ENCODE measurements at places on chromosomes 11 and 22.

DNA sequence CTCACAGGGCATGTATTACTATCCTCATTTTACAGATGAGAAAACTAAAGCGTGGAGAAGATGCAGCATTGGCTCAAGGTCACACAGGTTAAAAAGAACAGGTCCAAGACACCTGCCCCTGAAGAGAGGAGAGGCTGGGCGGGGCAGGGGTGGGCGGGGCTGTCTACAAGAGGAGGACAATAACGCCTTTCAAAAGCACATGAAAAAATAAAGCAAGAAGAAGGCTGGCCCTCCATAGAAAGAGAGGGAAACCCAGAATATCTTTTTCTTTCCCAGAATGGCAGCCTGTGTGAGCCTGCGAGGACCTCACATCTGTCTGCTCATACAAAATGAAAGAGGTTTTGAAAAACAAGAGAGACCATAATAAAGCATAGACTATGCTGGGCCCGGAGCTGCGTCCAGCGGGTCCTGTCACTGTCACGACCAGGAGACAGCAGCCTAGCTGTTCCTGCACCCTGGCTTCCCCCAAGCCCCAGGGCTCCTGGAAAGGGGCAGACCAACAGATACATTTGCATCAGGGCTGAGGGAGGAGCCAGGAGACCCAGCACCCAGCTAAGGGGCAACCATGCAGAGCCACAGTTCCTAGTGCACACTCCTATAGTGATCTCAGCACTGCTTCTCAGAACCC lies 61.6 kb downstream of the DSCAML1 start:
- H3K27me3 ChIP-seq: no peaks in the 10 kb centered on the region
- H3K27ac ChIP-seq: no peak overlapping the region
- no peak overlapping the region for H3K4me3 ChIP-seq
- H3K4me1 ChIP-seq: no peaks in the 10 kb centered on the region
- no peak for DNase-seq
- no peaks in the 10 kb centered on the region for H3K36me3 ChIP-seq

- no peaks in the 10 kb centered on the region for H3K27me3 ChIP-seq
- peaks cover 3% of the 10 kb centered on the region for H3K36me3 ChIP-seq
- H3K4me1 ChIP-seq: no peaks in the 10 kb centered on the region
- DNase-seq: peak; percentile 9
- no peak overlapping the region for H3K4me3 ChIP-seq
Measured at GRCh38 chr22:28297504-28297903, 378.4 kb upstream of the PITPNB start.

DNA sequence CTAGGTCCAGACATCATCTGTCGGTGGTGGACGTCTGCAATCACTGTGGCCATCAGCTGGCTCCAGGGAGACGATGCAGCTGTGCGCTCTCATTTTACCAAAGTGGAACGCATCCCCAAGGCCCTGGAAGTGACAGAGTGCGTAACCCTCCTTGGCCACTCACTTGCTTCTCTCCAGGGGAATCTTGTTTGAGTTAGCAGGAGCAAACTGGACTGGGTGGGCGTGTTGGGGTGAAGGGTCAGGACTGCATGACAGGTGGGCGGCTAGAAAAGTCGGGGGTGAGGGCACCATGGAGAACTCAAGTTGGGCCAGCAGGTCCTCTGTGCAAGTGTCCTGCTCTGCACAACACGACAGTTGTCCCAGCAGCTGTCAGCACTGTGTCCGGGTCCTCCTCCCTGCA lies 16.2 kb downstream of the SHISA8 start:
- peaks cover 80% of the 10 kb centered on the region for H3K36me3 ChIP-seq
- no peaks in the 10 kb centered on the region for H3K4me1 ChIP-seq
- no peaks in the 10 kb centered on the region for H3K27me3 ChIP-seq
- H3K27ac ChIP-seq: no peak overlapping the region
- no peak for DNase-seq

DNA sequence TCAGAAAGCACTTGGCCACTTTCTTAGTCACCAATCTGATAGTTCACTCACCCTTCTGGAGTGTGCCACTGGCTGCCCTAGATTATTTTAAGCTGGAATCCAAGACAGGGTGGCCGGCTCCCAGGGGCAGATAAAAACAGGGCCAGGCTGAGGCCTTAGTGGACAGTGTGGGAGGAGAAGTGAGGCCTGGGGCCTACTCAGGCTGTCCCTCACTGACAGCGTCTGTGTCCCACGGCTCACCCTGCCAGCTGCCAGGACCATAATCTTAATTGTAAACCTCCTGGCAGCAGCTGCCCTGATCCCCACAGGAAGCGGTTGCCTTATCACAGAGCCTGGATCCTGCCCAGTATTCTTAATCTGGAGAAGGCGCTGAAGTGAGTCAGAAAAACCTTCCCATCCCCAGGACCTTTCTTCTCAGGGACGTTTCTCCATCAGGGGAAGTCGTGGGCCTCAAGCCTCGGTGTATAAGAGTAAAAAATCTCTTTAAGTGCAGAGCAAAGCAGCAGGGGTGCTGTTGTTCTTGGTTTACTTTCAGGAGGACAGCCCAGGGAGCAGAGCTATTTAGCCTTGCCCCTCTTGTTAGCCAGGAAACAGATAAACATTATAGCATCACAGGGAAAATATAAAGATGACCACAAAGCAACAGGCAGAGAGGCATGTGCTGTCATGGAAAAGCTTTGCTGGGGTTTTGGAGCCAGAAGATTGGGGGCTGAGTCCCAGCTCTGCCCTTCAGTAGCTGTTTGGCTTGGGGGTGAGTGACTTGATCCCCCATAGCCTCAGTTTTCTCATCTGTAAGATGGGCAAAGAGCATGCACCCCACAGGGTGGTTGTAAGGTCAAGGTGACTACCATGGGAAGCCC lies 39.6 kb downstream of the TSPAN18 start:
- H3K36me3 ChIP-seq: peaks cover 16% of the 10 kb centered on the region
- no peak for DNase-seq
- H3K27me3 ChIP-seq: no peaks in the 10 kb centered on the region

- no peak overlapping the region for H3K4me3 ChIP-seq
- H3K27me3 ChIP-seq: peaks cover 5% of the 10 kb centered on the region
- DNase-seq: no peak
- no peaks in the 10 kb centered on the region for H3K36me3 ChIP-seq
Measured at GRCh38 chr11:11208994-11209393, 144.1 kb downstream of the CSNK2A3 start.

- no peak overlapping the region for H3K27ac ChIP-seq
- H3K4me1 ChIP-seq: peaks cover 4% of the 10 kb centered on the region
- no peak overlapping the region for H3K4me3 ChIP-seq
- no peaks in the 10 kb centered on the region for H3K27me3 ChIP-seq
- H3K36me3 ChIP-seq: no peaks in the 10 kb centered on the region
- DNase-seq: no peak
Measured at GRCh38 chr11:15707971-15708370, 593.2 kb downstream of the INSC start.

DNA sequence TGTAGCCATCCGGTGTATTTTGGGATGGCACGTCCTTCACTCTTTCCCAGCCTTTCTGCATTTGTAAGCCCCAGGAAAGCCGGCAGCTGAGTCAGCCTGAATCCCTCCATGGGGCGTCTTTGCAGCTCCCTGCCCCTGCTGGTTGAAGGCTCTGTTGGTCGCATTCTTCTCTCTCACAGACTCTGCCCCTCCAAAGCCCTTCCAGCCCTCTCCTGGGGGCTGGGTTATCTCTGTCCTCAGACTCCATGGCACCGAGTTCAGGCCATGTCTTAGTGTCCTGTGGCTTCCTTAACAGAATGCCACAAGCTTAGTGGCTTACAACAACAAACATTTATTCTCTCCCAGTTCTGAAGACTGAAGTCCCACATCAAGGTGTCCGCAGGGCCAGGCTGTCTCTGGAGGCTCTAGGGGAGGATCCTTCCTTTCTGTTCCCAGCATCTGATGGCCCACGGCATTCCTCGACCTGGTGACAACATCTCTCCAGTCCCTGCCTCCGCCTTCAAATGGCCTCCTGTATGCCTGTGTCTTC lies 62.2 kb downstream of the BCR start:
- H3K36me3 ChIP-seq: no peaks in the 10 kb centered on the region
- DNase-seq: no peak

GRCh38 chr11:8532475-8532874 lies 61.6 kb downstream of the STK33 start:
- H3K4me1 ChIP-seq: no peaks in the 10 kb centered on the region
- no peaks in the 10 kb centered on the region for H3K27me3 ChIP-seq
- no peak overlapping the region for H3K4me3 ChIP-seq
- H3K36me3 ChIP-seq: no peaks in the 10 kb centered on the region
- DNase-seq: no peak

DNA sequence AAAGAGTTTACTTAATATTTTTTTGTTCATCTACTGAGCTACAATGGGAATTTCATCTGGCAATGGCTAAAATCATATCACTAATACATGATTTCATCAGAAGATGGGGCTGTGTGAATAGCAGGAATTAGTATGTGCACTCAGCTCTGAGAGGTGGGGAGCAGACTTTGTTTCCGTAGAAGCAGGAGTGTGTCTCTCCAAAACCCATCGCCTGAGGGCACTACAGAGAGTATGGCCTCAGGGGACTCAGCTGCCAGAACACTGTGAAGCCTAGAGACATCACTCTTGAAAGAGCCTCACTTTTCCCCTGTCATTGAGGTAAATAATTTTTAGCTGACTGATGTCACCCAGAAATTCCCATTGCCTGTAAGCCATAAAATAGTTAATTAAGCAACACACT lies 261.4 kb upstream of the ISX start:
- H3K36me3 ChIP-seq: no peaks in the 10 kb centered on the region
- no peaks in the 10 kb centered on the region for H3K27me3 ChIP-seq
- DNase-seq: no peak
- no peak overlapping the region for H3K27ac ChIP-seq
- H3K4me1 ChIP-seq: no peaks in the 10 kb centered on the region

- H3K27ac ChIP-seq: no peak overlapping the region
- H3K4me1 ChIP-seq: peaks cover 43% of the 10 kb centered on the region
- DNase-seq: no peak
- no peak overlapping the region for H3K4me3 ChIP-seq
- H3K27me3 ChIP-seq: no peaks in the 10 kb centered on the region
- peaks cover 41% of the 10 kb centered on the region for H3K36me3 ChIP-seq
Measured at GRCh38 chr11:67268962-67269268, 2.6 kb downstream of the GRK2 start.

- H3K27ac ChIP-seq: no peak overlapping the region
- no peaks in the 10 kb centered on the region for H3K36me3 ChIP-seq
- H3K27me3 ChIP-seq: peaks cover 4% of the 10 kb centered on the region
- no peak for DNase-seq
Measured at GRCh38 chr11:115920841-115921480, 416.7 kb upstream of the CADM1 start.

- no peak overlapping the region for H3K4me3 ChIP-seq
- H3K36me3 ChIP-seq: no peaks in the 10 kb centered on the region
- no peak overlapping the region for H3K27ac ChIP-seq
- DNase-seq: peak; percentile 4
Measured at GRCh38 chr11:43130616-43131015, 181.2 kb upstream of the API5 start.

DNA sequence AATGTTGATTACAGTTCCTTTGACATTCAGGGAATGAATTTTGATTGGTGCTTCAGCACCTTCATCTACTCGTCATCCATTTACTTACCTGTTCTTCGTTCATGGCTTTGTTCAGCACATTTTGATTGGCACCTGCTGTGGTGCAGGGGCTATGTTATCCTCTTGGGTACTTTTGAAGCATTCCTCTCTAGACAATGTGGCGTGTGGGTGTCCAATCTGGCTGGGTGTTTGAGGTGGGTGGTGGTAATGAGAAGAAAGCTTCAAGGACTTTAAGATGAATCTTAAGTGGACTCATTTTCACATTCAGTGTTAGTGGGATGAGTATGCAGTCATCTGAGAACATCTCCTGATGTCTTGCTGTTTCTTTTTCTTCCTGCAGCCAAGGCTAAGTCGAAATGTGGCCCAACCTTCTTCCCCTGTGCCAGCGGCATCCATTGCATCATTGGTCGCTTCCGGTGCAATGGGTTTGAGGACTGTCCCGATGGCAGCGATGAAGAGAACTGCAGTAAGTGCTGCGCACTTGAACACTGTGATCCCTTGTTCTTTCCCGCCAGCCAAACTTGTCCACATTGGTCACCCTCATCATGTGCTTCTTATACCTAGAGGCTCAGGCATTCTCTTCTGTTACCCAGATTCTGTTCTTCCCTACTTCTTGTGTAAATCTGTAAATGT lies 137.5 kb downstream of the LDLRAD3 start:
- no peak overlapping the region for H3K27ac ChIP-seq
- H3K4me1 ChIP-seq: no peaks in the 10 kb centered on the region
- H3K36me3 ChIP-seq: peaks cover 21% of the 10 kb centered on the region
- H3K27me3 ChIP-seq: no peaks in the 10 kb centered on the region

GRCh38 chr22:36332623-36333332 lies 55.0 kb downstream of the MYH9 start:
- H3K27me3 ChIP-seq: no peaks in the 10 kb centered on the region
- H3K4me3 ChIP-seq: no peak overlapping the region
- H3K36me3 ChIP-seq: peaks cover 96% of the 10 kb centered on the region
- no peak for DNase-seq
- H3K27ac ChIP-seq: peak overlapping the region; percentile 87
- peaks cover 49% of the 10 kb centered on the region for H3K4me1 ChIP-seq

DNA sequence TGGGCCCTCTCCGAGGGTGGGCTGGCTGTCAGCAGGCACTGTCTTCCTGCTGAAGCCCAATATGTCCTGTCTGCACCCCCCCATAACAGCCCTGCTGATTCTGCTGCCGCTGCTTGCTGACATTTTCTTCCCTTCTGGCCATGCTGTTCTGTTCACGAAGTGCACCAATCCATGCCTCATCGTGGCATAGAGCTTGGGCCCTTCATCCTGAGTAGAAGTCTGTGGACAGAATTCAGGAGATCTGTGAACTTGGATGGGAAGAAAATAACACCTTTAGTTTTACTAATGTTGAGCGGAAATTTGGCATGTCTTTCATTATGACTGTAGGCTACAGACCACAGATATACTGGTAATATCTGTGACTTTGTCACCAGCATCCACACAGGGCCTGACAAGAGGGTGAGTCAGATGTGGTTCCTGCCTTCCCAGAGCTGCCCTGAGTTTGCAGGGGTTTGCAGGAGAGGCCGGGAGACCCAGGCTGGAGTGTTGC lies 14.1 kb upstream of the KIAA0930 start:
- H3K27me3 ChIP-seq: no peaks in the 10 kb centered on the region
- H3K4me1 ChIP-seq: no peaks in the 10 kb centered on the region
- H3K4me3 ChIP-seq: no peak overlapping the region
- H3K36me3 ChIP-seq: no peaks in the 10 kb centered on the region

DNA sequence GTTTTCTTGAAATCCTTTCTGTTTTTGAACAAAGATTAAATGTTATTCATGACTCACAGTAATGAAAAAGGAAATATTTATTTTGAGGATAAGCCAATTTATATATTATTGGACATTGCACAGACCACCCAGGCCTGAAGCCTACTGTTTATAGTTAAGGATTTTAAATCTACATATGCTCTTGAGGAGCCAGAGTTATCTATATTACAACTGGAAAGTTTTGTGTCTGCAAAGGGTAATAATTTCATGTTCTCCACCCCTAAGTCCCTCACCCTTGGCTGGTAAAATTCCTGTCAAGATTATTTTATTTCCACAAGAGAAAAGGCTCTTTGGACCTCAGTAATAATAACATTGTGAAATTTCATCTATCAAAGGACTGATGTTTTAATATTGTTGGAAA lies 228.2 kb downstream of the TMEM135 start:
- DNase-seq: no peak
- no peaks in the 10 kb centered on the region for H3K4me1 ChIP-seq
- no peaks in the 10 kb centered on the region for H3K27me3 ChIP-seq
- H3K27ac ChIP-seq: no peak overlapping the region
- no peaks in the 10 kb centered on the region for H3K36me3 ChIP-seq

GRCh38 chr11:26949846-26950245 lies 44.1 kb upstream of the FIBIN start:
- no peaks in the 10 kb centered on the region for H3K27me3 ChIP-seq
- no peaks in the 10 kb centered on the region for H3K36me3 ChIP-seq
- DNase-seq: no peak

Data from large intestine (tissue), 12 donors.